ENCODE measurements at places on chromosomes 1 and 21. TPM values are rescaled to one million over a fixed set of nuclear protein-coding genes. Genes with fewer than 3 reads are reported as not detected.
A peak's percentile ranks its signal among the peaks of the same experiment; 100 is the strongest.

The A3GALT2 gene
- total RNA-seq: not detected

The SPRR2E gene
- not detected for total RNA-seq

The TNNT2 gene
- not detected for total RNA-seq

The CYP4Z1 gene
- not detected for total RNA-seq

The B3GALT5 gene
- not detected for total RNA-seq

The SPATA21 gene
- not detected for total RNA-seq

The DLGAP3 gene
- total RNA-seq: 6.0 TPM

- peaks cover 10% of the 10 kb centered on the region for H3K27me3 ChIP-seq
- H3K36me3 ChIP-seq: no peaks in the 10 kb centered on the region
- no peaks in the 10 kb centered on the region for H3K4me1 ChIP-seq
- H3K4me3 ChIP-seq: no peak overlapping the region
These were observed 92.3 kb downstream of the SPATA46 start for GRCh38 chr1:162284206-162284955.

DNA sequence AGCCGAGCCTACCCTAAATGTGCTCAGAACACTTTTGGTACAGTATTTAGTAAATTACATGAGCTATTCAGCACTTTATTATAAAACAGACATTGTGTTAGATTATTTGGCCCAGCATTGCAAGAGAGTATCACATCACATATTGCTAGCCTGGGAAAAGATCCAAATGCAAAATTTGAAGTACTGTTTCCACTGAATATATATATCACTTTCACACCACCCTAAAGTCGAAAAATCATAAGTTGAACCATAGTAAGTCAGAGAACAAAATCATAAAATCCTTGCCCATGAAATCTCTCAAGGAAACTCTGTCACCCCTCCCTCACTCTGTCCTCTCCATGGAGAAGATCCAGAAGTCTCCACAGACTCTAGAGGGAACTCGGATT is 33.1 kb downstream of the RGS8 start:
- no peaks in the 10 kb centered on the region for H3K36me3 ChIP-seq
- no peak overlapping the region for H3K4me3 ChIP-seq
- H3K27me3 ChIP-seq: no peaks in the 10 kb centered on the region
- no peak for DNase-seq
- H3K4me1 ChIP-seq: peaks cover 16% of the 10 kb centered on the region
- H3K27ac ChIP-seq: no peak overlapping the region

DNA sequence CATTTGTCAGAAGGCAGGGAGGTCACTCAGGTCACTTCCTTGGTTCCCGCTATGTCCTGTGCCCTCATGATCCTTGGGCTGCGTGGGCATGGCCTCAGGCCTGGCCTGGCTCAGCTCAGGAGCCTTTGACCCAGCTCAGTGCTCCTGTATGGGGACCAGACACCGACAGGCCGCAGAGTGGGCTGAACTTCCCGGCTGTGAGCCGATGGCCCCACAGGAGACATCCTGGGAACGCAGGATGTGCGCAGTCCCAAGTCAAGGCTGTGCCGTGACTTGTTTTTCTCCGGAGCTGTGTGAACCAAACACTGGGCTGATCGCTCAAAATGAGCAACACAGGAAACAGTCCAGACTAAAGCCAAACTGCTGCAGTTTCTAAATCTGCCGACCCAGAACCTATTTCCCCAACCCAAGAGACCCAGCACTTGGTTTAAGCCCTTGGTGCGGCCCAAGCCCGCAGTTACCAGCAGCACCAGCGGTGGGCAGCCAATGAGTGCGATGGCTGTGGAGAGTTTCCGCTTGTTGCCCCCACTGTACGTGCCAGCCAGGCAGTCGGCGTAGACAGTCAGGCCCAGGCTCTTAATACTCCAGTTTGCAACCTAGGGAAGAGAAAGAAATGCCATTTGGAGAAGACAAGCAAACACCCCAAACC is 92.3 kb upstream of the GCLM start:
- H3K27ac ChIP-seq: no peak overlapping the region
- no peaks in the 10 kb centered on the region for H3K36me3 ChIP-seq
- H3K4me1 ChIP-seq: no peaks in the 10 kb centered on the region
- peaks cover 8% of the 10 kb centered on the region for H3K27me3 ChIP-seq
- no peak overlapping the region for H3K4me3 ChIP-seq
- no peak for DNase-seq

GRCh38 chr1:173410133-173410793 is 66.9 kb upstream of the PRDX6 start:
- H3K4me3 ChIP-seq: peak overlapping the region; percentile 81
- H3K27ac ChIP-seq: peak overlapping the region; percentile 95
- no peaks in the 10 kb centered on the region for H3K36me3 ChIP-seq
- DNase-seq: no peak
- no peaks in the 10 kb centered on the region for H3K27me3 ChIP-seq
- peaks cover 92% of the 10 kb centered on the region for H3K4me1 ChIP-seq

DNA sequence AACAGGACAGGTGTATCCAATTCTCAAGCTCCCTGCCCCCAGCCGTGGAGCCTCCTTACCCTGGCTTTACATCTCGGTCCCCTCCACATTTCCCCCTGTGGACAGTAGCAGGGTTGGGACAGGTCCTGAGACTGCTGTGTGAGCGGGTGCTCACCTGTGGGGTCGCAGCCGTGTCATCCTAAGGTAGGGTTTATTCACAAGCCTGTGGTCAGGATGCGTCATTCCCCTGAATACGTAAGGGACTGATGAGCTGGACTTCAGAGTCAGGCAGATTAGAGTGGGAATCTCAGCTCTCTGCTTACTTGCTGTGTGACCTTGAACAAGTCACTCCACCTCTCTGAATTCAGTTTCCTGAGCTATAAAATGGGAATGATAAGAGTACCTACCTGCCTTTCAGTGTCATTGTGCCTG is 17.7 kb downstream of the ZNF362 start:
- H3K27me3 ChIP-seq: no peaks in the 10 kb centered on the region
- peaks cover 20% of the 10 kb centered on the region for H3K4me1 ChIP-seq
- no peak overlapping the region for H3K27ac ChIP-seq

DNA sequence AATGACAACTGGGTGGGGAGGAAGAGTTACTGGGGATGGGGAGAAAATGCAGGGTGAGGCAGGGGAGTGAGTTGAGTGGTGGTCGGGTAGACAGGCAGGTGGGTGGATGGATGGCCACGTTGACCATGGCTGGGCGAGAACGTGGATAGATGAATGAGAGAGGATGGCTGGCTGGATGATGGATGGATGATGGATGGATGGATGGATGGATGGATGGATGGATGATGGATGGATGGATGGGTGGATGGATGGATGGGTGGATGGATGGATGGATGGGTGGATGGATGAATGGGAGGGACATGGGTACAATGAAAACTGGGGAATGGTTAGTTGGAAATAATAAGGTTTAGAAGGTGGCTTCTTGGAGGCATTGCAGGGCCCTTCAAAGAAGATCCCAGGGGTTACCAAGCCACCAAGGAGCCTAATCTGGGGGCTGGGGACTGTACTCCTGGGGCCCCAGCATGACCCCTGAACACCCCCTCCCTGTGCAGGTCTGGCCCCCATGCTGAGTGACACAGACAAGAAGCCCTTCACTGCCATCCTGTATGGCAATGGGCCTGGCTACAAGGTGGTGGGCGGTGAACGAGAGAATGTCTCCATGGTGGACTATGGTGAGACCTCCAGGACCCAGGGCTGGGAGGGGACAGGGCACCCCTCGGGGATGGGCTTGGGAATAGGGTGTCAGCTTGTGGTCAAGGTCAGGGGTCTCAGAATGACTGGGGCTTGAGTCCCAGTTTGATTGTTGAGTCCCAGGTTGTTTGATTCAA is 67.0 kb downstream of the ALPL start:
- no peak overlapping the region for H3K4me3 ChIP-seq
- H3K4me1 ChIP-seq: no peaks in the 10 kb centered on the region
- H3K27me3 ChIP-seq: peaks cover 8% of the 10 kb centered on the region
- no peaks in the 10 kb centered on the region for H3K36me3 ChIP-seq

DNA sequence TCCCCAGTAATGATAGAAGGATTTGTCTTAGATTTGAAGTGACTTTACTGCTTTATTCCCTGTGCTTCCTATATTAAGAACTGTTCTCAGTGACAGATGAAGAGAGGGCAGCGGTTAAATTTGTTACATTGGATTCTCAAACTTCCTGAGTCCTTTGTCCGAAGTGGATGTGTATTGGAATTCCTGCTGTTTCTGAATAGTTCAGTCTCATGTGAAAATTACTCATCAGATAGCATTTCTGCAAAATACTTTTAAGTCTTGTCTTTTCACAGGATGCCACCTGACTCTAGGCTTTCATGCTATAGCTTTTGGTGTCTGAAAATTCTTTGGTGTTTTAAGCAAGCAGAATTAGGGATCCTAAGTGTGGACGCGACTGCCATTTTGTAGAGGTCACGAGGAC is 83.6 kb downstream of the PRDM2 start:
- peaks cover 26% of the 10 kb centered on the region for H3K4me1 ChIP-seq
- no peaks in the 10 kb centered on the region for H3K27me3 ChIP-seq
- no peak overlapping the region for H3K4me3 ChIP-seq
- H3K27ac ChIP-seq: no peak overlapping the region
- H3K36me3 ChIP-seq: peaks cover 11% of the 10 kb centered on the region
- DNase-seq: no peak

DNA sequence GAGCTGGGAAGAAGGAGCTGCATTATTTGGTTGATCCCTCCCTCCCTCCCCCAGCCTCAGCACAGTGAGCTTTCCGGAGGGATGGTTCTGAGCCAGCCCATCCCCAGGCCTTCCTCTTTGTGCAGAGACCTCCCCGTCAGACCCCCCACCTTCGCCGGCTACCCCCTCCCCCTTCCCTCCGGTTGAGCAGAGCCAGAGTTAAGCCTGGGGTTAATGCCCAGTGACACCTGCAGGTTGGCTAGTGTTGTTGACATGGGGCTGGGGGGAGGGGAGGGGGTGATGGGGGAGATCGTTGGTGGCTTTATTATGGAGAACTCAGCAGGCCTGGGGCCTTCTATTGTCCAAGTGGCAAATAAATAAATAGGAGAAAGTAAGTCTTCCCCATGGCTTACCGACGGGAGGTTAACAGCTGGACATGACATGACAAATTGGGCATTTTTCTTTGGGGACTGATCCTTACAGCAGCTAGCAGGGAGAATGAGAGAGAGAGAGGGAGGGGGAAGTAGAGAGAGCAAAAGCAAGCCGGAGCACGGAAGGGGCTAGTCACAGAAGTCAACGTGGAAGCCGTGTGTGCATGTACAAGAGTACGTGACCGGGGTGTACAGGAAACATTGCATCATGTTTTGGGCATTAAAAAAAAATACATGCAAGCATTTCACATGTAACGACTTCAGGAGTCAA is 131.1 kb downstream of the TMEM53 start:
- peaks cover 6% of the 10 kb centered on the region for H3K27me3 ChIP-seq
- no peak for DNase-seq
- no peaks in the 10 kb centered on the region for H3K36me3 ChIP-seq
- H3K4me3 ChIP-seq: no peak overlapping the region
- H3K4me1 ChIP-seq: no peaks in the 10 kb centered on the region

DNA sequence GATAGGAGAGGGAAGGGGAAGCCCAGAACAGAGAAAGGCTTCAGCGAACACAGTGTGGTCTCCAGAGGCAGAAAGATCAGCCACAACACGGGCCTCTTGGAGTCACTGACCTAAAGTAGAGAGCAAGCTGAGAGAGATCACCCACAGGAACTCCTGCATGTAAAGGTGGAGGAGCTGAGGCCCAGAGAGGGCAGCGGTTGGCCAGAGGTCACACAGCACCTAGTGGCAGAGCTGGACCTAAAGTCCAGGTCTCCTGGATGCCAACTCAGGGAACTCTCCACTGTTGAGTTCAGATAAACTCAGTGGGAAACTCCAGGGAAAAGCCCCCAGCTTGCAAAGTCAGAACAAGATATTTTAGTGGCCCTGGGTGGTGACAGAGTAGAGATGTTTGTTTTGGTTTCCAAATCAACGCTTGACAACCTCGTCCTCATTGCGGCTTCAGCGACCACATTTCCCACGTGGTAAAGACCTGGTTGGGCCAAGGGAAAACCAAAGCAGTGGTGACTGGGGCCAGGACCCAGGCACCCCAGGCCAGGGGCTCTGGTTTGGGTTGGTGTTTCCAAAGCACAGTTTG is 4.6 kb downstream of the IFFO2 start:
- no peaks in the 10 kb centered on the region for H3K27me3 ChIP-seq
- no peaks in the 10 kb centered on the region for H3K36me3 ChIP-seq
- peak; percentile 62 for DNase-seq

DNA sequence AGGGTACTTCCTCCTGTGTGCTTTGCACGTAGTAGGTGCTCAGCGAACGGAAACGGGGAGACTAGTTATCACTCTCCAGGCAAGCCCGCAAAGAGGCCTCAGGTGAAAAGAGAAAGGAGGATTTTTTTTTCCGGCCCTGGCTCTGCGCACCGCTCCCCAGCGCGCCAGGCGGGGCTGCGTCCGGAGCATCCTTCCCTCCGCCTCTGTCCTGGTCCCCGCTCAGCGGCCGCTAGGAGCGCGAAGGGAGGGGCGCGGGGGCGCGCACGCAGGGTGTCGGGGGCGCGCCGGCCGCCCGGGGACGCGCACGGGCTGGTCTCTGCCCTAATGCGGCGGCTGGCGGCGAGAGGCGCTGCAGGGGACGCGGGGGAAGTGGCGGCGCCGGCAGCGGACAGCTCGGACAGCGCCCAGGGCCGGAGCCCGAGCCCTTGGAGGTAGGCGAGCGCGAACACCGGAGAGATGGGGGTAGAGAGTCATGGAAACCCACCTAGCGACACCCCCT is 42.3 kb upstream of the NFASC start:
- no peak overlapping the region for H3K27ac ChIP-seq
- peaks cover 50% of the 10 kb centered on the region for H3K27me3 ChIP-seq
- H3K4me3 ChIP-seq: peak overlapping the region; percentile 61
- peak; percentile 39 for DNase-seq
- peaks cover 8% of the 10 kb centered on the region for H3K4me1 ChIP-seq

GRCh38 chr1:226207048-226207447 is 16.4 kb upstream of the MIXL1 start:
- no peaks in the 10 kb centered on the region for H3K36me3 ChIP-seq
- peaks cover 7% of the 10 kb centered on the region for H3K4me1 ChIP-seq
- H3K4me3 ChIP-seq: no peak overlapping the region

Data from activated B cell treated with CpG ODN at 0.5 μM for 24 hours (primary cell).